ENCODE measurements at places on chromosomes 3 and 15.

DNA sequence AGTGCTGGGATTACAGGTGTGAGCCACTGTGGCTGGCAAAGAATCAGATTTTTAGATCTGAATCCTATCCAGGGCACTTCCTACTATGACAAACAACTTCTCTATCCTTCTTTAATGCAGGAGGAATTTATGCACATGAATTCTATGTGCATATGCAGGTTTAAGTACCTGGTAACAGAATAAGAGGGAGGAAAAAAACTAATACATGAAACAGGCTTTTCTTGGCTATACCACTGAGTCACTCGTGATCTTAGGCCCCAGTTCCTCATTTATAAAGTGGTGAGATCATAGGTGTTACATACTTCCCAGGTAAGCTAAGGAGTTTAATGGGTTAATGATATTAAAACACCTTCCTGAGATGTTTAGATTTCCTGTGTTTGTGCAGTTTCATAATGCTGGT is 108.2 kb downstream of the TP63 start:
- DNase-seq = no peak

GRCh38 chr3:58049143-58049785 is 41.0 kb downstream of the FLNB start:
- peak; percentile 72 for DNase-seq

DNA sequence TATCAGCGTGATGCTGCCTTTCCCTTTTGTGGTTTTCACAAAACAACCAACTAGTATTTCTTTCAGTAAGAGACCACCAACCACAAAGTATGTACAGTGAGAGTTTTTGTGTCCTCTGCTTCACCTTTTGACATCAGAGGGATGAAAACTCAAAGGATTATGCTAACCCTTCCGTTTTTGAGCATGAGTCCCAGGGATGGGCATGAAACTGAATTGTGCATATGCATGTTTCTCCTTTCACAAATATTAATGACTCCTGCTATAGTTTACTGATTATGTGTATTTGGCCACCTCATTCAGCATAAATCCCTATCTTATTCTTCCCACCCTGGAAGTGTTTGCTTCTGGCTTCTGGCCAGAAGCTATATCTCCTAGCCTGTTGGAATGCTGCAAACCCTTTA is 59.2 kb downstream of the RSRC1 start:
- DNase-seq = no peak

DNA sequence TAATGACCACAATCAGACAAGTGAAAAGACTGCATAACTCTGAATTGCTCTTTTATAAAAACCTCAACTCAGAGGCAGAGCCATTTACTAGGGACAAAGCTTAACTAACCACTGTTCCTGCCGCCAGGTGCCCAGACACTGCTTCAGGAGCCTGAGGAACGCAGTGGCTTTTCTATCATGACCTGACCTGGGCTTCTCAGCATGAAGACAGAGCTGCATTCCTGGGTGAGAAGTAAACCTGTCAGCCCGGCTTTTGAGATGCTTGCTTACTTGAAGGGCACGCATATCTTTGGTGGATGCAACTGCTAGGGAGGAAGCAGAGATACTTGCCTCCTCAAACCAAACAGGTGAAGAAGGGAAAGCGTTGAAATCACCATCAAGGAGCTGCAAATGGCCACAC is 7.9 kb downstream of the LRRC31 start:
- DNase-seq = no peak

GRCh38 chr3:152241142-152242017 is 27.3 kb upstream of the MBNL1 start:
- no peak for DNase-seq

GRCh38 chr15:95693917-95694316 is 636.6 kb upstream of the NR2F2 start:
- DNase-seq = no peak

- DNase-seq = peak; percentile 74
Observed at GRCh38 chr3:177724020-177724638, 526.8 kb upstream of the TBL1XR1 start.

- peak; percentile 64 for DNase-seq
Observed at GRCh38 chr15:51260202-51260601, 78.2 kb downstream of the CYP19A1 start.

- no peak for DNase-seq
Observed at GRCh38 chr15:62603742-62604141, 438.7 kb upstream of the C2CD4B start.

DNA sequence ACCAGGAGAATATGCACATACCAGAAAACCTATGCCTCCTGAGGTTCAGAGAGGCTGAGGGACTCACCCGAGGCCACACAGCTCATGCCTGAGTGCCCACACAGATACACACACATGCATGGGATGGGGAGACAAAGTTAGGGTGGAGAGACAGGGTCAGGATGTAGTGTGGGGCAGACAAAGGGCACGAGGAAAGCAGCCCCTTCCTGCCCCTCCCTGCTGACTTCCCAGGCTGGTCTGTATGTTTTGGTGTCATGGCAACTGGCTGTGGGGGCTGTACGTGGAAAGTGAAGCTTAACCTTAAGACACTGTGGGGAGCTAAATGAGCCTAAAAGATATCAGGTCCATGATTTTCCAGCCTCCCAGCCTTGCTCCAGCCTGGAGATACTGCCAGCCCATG is 57.8 kb downstream of the EPHB3 start:
- DNase-seq = peak; percentile 76

DNA sequence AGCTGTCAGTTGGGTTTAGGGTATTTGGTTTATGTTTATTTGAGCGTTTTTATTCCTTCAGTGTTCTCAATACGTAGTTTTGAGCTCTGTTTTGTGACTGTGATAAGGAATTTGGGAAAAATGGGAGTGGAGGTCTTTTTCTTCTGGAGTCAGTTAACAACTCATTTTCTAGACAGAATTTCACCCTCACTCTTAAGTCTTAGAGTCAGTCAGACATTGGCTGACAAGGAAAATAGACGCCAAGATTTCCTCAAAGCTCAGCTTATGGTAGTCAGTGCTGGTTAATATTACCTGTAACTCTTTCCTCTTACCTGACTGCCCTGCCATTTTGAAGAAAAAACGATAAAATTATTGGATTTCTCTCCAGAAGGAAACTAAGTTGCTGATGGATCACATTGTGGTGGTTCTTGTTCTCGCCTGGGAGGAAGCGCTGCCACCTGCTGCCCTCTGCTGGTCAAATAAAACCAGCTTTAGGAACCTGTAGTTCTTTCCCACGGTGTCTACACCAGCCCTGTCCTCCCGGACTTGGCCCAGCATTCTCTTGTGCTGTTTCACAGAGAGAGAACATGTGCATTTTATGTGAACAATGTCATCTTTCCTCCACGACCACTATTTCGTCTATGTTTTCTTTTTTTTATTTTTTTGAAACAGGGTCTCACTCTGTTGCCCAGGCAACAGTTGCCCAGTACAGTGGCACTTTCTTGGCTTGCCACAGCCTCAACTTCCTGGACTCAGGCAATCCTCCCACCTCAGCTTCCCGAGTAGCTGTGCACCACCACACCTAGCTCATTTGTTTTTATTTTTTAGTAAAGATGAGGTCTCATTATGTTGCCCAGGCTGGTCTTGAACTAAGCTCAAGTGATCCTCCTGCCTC is 41.4 kb upstream of the UMPS start:
- peak; percentile 82 for DNase-seq

DNA sequence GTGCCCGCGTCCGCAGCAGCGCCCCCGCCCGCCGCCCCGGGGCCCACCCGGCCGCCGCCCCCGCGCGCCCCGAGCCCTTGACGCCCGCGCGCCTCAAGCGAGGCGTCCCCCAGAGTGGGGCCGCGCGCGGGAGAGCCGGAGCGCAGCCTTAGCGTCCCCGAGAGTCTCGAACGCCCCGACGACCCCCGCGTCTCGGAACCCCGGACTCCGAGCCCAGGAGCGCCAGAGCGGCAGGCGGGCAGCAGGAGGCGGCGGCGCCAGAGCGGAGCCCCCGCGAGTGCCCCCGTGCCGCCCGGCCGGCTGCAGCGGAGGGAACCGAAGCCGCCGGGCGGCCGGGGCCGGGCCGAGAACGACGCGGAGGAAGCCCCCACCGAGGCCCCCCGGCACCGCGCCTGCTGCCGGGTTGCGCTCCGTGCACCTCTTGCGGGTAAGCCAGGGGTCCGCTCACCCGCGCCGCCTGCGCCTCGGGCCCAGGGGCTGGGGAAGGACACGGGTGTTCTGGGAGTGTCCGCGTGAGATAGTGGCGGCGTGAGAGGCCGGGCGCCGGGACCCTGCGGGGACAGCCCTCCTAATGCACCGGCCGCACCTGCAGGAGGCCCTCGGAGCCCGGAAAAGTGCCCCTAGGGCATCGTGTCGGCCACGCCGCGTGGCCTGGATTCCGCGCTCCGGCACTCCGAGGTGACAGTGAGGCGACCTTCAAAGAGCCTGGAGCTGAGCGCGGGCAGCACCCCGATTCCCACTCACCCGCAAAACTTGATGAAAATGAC is 52.0 kb upstream of the ULK4 start:
- peak; percentile 80 for DNase-seq

DNA sequence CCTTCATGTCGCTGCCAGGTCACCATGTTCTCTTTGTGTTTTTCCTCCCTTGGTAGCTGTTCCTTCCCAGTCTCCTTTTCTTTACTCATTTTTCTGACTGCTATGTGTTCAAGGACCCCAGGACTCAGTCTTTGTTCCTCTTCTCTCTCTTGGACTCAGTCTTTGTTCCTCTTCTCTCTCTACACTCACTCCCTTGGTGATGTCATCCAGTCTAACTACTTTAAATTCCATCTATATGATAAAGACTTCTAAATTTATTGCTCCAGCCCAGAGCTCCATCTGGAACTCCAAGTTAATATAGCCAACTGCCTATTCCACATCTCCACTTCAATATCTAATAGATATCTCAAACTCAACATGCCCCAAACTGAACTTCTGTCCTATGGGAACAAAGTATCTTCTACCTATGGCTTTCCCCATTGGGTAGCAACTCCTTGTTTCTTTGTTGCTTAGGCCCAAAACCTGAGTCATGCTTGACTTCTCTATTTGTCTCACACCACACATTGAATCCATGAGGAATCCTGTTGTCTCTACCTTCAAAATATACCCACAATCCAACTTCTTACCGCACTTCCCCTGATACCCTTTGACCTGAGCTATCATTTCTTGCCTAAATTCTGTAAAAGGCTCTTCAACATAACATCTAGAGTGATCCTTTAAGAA is 4.9 kb upstream of the DYNC1LI1 start:
- no peak for DNase-seq

- peak; percentile 53 for DNase-seq
Observed at GRCh38 chr3:172808969-172809546, 58.5 kb downstream of the ECT2 start.

GRCh38 chr3:54832876-54833275 is 95.0 kb downstream of the LRTM1 start:
- DNase-seq = no peak

DNA sequence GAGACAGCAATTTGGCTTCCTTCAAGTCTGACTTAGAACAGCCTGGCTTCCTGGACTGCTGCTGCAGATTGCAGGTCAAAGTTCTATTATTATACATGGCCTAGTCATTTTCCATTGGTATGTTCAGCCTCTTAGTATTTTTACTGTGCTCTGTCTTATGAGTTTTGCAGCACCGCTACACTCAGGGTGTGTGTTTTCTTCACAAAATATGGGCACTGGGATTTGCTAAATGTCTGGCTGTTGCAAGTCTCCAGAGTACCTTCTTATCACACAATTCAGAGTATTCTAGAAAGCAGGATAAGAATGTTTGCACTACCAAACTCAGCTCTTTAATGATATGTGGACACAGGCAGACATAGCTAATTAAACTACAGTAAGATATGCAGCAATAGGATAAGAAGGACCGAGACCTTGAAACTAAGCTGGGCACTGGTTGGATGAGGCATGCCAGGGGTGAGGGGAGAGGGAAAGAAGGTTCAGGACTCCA is 203.0 kb upstream of the PDZRN3 start:
- DNase-seq = no peak

DNA sequence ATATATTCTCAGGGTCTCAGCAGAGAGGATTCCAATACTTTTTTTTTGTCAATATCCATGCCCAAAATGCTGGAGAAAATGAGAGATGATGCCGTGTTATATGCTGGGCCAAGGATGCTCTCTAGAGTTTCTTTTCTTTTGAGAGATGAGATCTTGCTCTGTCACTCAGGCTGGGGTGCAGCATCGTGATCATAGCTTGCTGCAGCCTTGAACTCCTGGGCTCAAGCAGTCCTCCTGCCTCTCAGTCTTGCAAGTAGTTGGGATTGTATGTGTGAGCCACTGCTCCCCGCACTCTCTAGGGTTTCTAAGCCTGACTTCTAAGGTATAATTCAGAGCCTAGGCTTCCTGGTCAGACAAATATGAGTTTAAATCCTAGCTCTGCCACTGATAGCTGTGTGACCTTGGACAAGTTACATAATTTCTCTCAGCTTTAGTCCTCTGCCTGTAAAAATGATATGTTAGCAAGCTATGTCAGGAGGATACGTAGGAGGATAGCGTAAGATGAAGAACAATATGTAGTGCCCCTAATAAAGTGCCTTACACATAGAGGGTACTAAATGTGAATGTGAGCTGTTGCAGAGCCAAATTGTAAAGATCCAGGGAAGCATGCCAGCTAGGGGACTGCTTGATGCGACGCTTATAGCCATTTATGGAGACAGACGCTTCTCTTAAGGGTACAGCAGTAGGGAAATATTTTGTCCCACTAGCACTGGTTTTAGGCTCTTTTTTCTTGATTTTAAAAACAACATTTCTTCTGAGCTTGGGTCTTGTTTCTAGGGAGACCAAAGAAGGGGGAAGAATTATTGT is 7.4 kb downstream of the STARD9 start:
- DNase-seq = no peak

DNA sequence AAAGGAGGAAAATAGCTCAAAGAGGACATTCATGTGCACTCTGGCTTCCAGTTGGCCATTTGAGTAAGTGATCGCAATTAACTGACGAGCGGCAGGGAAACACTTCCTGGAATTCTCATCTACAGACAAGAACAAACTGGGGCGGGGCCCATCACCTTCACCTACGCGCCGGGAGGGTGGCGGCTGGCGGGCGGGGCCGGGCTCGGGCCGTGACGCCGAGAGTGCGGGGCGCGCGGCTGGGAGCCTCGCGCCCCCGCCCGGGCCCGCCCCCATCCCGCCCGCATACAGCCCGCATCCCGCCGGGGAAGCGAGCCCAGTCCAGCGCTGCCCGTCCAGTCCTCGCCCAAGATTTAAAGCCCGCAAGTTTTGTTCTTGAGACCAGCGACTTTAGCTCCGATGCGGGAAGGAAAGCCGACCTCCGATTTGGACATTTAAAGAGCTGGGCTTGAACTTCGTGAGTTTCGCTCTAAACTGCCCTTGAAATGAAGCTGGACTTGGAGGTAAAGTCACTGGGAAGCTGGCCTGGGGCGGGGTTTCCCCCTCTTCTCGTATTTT is at the start of gene B3GNT5:
TSS of gene B3GNT5 (plus strand) at position 281 of the 555 bp plus-strand sequence. CDS start 16,546 bp downstream, outside the sequence.
- no peak for DNase-seq

GRCh38 chr3:182521339-182521738 is 272.0 kb upstream of the ATP11B start:
- DNase-seq = no peak

All from muscle of back (tissue), 13 donors.